T-helper 1 cell treated with Interleukin-12 subunit alpha and Interleukin-12 subunit beta and Interleukin-4 antibody, amounts not matched to agents 30 ng/mL and 1 ng/mL, for 36 hours (primary cell): ENCODE measurements at places on chromosomes 1 and 21. TPM values are rescaled to one million over a fixed set of nuclear protein-coding genes. Genes with fewer than 3 reads are reported as not detected.

Gene TMEM52
- not detected in 2 replicates for total RNA-seq

Gene LCE3D
- not detected in 2 replicates for total RNA-seq

Gene ACTL8
- total RNA-seq, result not detected in 2 replicates

Gene MYOC
- not detected in 2 replicates for total RNA-seq
